ENCODE measurements at places on chromosomes 3 and 15.
A peak's percentile ranks its signal among the peaks of the same experiment; 100 is the strongest.

DNA sequence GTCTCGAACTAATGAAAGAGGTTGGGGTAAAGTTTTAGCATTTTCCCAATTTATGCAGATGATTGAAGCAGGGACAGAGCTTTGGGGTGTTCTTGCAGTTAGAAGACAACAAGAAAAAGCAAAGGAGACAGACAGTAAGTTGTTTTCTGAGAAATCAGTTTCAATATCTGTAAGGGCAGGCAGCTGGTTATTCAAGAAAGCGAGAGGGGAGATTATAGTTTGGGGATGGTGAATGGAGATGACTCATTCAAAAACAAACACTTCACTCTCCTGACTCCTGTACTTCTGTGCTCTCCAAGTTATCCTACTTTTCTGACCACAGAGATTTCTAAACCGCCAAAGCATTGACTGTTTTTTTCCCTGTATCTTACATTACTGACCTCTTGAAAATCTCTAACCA lies 352.0 kb downstream of the GAP43 start:
- peak; percentile 59 for DNase-seq

DNA sequence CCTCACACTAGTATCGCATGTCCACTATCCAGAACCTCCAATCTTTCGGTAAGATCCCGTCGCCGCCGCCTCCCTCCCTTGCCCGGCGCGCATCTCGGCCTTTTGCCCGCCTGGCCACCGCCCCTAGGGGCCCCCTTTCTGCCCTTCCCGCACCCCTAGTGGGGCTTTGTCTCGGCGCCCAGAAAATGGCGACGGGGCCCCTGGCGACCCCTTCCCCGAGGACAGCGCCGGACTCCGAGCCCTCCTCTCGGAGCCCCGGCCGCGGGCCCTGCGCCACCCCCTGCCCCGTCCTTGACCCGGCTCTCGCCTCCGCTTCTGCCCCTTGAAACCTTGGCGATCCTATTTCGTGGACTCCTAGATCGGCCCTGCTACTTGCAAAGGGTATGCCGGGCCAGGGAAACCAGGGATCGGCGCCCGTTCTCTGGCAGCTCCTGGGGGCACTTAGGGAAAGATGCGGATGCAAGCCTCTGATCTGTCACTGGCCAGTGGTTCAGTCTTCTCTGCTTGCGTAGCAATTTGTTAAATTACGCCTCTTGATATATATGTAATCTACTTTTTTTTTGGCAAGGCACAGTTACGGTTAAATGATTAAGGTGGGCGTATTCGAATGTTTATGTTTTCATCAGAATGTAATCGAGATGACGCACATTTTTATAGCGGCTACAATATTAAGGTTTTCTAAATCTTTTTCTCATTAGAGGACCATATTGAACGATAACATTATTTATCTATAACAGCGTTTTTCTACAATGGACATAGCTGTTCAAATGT lies 603 bp downstream of the EIF1B start:
- DNase-seq: peak; percentile 32

DNA sequence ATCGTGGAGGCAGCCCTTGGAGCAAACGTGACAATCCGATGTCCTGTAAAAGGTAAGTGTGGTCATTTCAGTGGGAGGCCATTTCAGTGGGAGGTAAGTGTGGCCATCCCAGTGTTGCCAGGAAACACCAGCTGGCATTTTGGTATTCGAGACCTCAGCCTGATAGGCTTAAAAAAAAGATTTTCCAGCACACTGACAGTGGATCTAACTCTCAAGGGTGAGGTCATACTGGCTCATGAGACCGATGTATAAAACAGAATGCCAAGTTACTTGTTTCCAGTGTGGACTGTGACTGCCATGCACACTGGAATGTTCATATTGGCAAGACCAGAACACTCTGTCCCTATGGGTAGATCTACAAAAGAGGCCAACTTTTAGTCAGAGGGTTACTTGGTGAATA lies 244.4 kb upstream of the GOLGA6L4 start:
- DNase-seq: no peak

DNA sequence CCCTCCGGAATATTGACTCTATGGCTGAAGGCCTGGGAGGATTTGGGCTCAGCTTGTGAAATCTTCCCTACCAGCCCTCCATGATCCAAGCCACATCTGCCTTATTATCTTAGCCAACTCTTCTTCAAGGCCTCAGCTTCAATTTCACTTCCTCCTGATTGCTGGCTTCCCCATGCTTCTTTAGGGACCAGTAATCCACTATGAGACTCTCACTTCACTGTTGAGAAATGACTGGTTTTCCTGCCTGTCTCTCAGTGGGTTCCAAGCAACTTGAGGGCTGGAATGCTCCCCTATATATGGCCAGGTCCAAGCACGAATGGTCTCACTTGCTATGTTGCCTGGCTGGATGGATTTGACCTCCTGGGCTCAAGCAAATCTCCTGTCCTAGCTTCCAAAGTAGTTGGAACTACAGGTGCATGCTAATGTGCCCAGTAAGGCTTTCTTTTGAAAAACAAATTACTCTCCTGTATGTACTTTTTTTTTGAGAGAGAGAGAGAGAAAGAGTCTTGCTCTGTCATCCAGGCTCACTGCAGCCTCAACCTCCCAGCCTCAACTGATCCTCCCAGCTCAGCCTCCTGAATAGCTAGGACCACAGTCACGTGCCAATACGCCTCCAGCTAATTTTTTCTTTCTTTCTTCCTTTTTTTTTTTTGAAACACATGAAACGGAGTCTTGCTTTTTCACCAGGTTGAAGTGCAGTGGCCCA lies 7.9 kb upstream of the PIK3CB start:
- no peak for DNase-seq

DNA sequence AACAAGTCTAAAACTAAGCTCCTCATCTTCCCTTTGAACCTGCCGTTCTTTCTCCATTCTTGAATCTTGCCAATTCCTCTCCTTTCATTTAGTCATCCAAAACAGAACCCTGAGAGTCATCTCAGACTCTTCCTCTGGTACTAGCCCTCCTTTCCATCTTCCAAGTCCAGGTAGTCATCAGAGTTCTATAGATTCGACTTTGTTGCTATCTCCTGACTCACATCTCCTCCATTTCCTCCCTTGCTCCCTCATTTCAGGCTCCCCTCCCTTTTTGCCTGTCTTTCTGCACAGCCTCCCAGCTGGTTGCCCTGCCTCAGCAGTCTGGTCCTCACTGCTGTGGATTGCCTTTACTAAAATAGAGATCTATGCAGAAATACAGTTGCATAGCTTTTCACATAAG lies 4.7 kb downstream of the ATG7 start:
- no peak for DNase-seq

- no peak for DNase-seq
Measured at GRCh38 chr3:39261726-39262125, 18.1 kb downstream of the CX3CR1 start.

DNA sequence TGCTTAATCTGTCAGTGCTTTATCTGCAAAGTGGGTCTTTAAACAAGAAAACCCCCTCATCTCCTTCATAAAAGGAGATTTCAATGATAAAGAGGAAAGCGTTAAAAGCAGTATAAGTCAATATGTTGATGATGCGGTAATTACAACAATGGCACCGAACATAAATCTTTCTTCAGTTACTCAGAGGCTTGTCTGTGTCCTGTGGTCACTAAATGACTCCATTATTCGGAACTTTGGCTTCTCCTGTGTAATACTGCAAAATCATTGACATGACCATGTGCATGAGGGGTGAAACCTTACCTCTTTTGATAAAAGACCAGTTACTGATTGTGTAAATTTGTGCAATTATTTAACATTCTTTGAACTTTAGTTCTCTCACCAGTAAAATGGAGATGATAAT lies 4.8 kb upstream of the USP3 start:
- no peak for DNase-seq

- DNase-seq: no peak
Measured at GRCh38 chr15:98708037-98708590, 59.8 kb downstream of the IGF1R start.

DNA sequence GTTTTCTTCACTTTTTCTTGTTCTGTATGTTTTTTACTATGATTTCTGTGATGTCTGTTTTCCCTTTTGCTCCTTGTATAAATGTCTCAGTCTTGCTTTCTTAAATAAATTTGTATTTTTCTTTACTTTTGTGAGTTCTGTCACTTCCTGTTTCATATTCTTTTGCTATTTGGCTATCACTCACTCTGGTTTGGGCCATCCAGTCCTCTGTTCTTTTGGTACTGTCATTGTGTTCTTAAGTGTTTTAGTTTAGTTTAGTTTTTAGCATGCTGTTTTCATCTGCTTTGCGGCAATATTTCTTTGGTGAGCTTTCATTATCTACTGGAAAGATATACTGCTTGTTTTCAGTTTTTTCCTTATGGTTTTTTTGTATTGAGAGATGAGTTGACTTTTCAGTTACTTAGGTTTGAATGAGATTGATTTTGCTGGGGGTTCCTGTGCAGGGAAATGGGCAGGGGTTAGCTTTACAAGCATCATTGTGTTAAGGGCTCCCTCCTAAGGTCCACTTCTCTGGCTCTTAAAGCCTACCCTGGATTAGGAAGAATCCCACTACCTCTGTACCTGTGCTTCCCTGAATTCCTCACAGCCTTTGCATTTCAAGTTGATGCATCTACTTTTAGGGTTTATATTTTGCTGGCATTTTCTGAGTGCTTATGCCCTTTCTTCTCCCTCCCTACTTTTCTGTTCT lies 35.1 kb downstream of the PDCD6IP start:
- no peak for DNase-seq

- DNase-seq: peak; percentile 94
Measured at GRCh38 chr3:44885618-44886017, 11.2 kb downstream of the TGM4 start.

DNA sequence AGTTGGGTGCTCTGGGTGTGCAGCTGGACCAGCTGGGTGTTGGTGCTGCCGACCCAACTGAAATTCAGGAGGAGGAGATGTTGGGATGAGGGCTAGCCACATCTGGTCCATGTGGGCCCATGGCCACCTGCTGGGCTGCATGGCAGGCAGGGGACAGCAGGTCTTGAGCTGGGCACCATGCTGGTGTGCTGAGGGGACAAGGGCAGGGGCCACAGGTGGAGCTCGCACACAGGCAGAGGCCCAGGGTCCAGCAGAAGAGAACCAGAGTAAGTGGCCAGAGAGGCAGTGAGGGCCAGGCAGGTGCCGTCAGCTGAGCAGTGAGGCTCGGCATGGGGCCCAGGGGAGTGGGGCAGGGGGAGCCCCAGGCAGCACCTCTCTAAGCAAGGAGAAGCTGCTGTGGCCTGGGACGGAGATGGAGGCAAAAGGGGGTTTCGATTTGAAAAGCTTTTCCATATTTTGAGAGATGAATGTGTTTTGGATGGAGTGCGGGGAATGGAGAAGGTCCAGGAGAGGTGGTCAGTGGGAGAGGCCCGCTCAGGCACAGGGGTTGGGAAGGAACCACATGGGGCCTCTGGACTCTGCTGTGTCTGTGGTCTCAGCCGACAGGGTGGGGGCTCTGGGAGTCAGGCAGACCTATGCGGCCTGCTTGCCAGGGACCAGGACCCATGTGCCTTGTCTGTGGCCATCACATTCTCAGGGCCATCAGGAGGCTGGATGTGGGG lies 30.5 kb upstream of the PLXNA1 start:
- DNase-seq: no peak

GRCh38 chr15:62407962-62408361 lies 242.9 kb upstream of the C2CD4B start:
- no peak for DNase-seq

GRCh38 chr15:86916671-86917360 lies 837.1 kb downstream of the AGBL1 start:
- DNase-seq: no peak
